ENCODE measurements at places on chromosomes 16 and 17.

DNA sequence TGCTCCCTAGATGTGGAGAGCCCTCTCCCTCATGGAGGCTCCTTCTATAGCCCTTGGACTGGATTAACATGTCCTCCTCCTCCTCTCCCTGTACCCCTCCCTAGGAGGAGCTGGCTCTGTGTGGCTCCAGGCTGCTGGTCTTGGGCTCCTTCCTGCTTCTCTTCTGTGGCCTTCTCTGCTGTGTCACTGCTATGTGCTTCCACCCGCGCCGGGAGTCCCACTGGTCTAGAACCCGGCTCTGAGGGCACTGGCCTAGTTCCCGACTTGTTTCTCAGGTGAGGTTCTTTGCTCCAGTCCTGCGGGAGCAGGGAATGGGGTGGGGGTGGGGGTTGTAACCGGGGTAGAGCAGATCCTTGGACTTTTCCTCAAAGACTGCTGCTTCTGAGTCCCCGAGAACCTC is 2.4 kb upstream of the TAOK2 start:
- no peak for DNase-seq

- no peak for DNase-seq
Observed at GRCh38 chr16:66273053-66273452, 93.4 kb upstream of the CDH5 start.

GRCh38 chr16:88655733-88656281 is 5.0 kb upstream of the CYBA start:
- DNase-seq = no peak

DNA sequence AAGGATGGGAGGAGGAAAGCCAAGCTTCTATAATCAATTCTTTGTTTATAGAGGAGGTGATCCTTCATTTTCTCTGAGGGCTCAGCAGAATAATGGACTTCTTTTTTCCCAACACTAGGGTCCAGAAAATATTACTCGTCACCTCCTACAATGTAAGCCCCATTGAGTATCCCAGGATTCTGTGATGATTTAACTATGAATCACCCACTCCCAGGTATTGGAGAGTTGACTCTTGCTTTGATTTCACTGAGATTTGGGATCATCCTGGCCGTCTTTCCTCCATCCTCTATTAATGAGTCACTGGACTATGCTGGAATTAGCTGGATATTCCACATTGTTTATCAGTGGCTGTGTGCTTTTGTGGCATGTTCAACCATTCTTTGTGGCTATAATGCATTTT is 452.0 kb downstream of the NPIPA7 start:
- DNase-seq = no peak

DNA sequence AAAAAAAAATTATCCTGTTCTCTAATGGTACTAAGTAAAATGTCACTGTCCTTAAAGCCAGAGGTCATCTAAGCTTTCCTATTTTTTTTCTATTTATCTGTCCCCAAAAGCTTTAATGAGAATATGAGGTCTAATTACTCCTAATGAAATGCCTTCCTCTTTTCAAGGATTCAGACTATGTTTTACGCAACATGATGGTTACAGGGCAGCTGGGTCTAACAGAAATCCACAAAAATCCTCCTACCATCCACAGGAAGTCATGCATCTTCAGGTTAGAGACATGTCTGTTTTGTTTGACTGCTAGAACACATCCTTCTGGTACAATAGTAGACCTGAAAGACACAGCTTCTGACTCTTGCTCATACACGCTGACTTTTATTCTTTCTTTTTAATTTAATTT is 29.7 kb upstream of the NSRP1 start:
- no peak for DNase-seq

- no peak for DNase-seq
Observed at GRCh38 chr16:89319886-89320781, 102.6 kb downstream of the ZNF778 start.

- no peak for DNase-seq
Observed at GRCh38 chr16:85238233-85238647, 126.0 kb upstream of the CIBAR2 start.

- peak; percentile 79 for DNase-seq
Observed at GRCh38 chr16:68760671-68761275, 23.7 kb downstream of the CDH1 start.

DNA sequence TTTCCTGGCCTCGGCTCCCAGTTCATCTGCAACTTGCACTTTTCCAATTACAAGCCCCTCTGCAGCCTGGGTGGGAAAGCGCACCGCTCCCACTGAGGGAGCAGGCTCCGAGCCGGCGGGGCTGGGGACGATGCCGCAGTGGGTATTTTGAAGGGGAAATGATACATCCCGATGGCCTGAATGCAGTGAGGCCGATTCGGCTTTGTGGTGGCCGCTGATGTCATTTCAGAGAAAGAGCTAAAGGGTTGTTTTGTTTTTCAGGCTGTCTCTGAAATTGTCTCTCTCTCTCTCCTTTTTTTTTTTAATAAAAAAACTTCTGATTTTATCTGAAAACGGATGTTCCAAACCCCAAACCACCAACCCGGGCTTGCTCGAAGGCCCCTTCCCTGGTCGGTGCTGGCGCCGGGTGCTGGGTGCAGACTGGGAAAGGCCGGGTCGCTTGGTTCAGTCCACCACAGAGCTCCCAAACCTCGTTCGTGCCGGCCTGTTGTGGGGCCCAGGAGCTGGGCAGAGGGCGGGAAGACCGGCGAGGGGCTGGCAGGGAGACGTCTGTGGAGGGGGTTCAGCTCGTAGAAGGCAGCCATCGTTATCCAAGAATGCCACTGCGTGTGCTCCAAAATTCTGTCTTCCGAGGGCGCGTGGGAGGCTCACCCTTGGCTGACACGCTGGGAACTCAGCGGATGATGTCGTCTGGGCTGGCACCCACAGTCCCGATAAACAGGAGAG is 102.8 kb downstream of the FOXL1 start:
- DNase-seq = no peak

- no peak for DNase-seq
Observed at GRCh38 chr16:50300942-50301625, 34.7 kb downstream of the ADCY7 start.

- DNase-seq = no peak
Observed at GRCh38 chr16:12590963-12591362, 212.7 kb downstream of the CPPED1 start.

DNA sequence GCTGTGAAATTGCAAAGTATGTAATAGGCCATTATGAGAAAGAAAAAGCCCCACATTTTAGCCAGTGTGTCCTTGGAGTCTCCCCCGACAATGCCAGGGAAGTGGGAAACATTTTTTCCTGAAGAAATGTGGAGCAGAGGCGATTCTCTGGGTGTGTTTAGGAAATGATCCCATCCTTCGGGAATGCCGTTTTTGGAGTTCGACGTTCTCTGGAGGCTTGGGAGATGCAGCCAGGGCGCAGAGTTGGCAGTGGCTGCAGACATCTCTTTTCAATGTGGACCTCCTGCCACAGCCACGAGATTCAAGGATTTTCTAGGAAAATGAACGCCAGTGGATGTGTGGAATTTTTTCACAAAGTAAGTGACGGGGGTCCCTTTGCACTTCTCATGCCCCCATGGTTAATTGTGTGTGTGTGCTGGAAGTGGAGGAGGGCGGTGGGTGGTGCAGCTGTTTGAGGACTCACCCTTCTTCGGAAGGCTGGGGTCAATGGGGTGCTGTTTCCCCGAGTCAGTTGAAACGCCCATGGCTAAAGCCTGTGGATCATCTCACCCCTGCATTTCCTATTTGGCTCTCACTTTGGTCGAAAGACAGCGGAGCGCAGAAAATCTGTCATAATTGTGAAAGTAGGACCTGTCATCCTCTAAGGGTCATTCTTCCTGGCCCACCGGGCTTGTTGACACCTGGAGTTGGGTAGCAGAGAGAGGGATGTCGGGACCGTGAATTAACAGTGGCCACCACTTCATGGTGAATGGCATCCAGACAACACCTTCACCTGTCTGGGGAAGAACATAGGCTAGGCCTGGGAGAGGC is 73.2 kb downstream of the CMIP start:
- no peak for DNase-seq

- DNase-seq = no peak
Observed at GRCh38 chr16:87206646-87207451, 110.3 kb downstream of the C16orf95 start.

- peak; percentile 60 for DNase-seq
Observed at GRCh38 chr16:2720719-2721633, 952 bp upstream of the PRSS27 start.

DNA sequence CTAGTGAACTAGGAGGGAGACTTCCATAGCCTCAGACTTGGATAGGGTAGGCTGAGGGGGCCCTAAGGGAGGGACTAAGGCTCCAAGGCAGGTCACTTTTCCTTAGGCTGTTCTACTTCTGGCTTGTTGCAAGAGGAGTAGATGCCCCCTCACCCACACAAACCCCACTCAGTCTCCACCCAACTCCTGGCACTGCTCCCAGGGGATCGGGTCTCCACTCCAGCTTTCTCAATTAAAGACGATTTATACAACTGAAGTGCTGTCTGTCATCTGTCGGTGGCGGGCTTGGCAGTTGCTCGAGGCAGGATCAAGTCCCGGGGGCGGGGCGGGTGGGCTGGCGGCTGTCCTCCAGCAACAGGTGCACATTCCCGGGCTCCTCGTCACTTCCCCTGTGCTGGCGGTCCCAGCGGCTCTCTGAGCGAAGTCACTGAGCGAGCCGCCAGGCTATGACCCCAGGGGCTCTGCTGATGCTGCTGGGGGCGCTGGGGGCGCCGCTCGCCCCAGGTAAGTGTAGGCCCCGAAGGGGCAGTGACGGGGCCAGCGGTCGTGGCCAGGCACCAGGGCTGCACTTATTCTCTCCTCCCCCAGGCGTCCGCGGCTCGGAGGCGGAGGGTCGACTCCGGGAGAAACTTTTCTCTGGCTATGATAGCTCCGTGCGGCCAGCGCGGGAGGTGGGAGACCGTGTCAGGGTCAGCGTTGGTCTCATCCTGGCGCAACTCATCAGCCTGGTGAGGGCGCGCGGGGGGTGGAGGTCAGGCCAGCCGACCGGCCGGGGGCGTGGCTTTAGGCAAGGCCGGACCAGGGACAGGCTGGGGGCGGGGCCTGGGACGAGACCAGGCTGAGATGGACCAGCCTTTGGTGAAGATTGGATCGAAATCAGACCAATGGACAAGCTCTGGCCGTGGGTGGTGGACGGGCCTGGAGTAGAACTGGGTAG is at the start of gene CHRNB1:
Gene CHRNB1, plus strand, starts transcription at position 380 of the 937 bp plus-strand sequence. Its CDS starts 67 bp downstream, at position 447.
- no peak for DNase-seq

DNA sequence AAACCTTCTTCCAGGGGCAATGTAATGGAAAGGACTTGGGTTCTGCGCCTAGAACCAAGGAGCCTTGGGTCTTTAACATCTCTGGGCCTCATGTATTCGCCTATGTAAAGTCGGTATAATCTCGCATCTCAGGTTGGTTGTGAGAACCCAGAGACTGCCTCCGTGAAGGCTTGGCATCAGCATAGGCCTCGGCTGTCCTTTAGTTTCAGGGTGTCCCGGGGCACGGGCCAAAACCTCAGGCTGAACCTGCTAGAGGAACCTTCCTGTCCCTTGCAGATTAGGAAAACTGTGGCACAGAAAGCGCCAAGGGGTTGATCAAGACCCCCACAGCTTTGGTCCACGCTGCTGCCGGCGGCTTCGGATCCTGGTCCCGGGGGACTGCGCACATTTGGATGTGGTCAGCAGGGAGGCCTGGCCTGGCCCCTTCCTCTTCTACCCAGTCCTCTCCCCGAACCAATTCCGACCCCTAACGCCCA is 772 bp upstream of the PHAF1 start:
- DNase-seq = no peak

DNA sequence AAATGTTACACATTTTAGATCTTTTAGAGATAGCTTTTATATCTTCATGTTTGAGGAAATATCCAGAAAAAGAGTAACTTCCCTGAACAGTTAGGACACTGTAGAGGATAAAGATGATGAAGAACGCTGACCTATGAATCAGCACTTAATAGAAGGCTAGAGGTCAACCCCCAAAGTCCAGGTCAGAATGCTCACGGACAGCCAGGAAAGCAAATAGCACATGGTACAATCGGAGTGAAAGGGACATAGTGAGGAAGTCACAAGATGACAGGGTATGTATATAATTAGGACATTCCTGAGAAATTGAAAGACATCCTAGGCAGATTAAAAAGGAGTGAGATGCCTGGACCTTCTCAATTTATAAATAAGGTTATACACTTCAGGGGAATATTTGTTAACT is 55.1 kb upstream of the CNTNAP4 start:
- DNase-seq = no peak

DNA sequence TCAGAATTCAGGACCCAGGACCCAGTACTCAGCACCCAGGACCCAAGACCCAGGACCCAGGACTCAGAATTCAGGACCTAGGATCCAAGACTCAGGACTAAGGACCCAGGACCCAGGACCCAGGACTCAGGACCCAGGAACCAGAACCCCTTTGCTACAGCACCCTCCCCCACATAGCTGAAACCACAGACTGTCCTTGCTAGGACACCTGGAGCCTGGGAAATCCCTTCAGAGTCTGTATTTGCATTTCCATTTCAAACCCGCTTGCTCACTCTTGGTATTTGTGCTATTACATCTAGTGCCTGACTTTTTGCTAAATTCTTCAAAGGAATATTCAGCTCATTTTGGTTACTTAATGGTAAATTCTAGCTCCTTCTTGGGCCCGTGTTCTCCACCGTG is 275.8 kb upstream of the MAF start:
- peak; percentile 25 for DNase-seq

- no peak for DNase-seq
Observed at GRCh38 chr16:88685156-88686061, 898 bp downstream of the SNAI3 start.

GRCh38 chr17:68867759-68868516 is 87.3 kb downstream of the ABCA8 start:
- DNase-seq = no peak

- DNase-seq = no peak
Observed at GRCh38 chr17:12789481-12790248, at the start of gene ARHGAP44. ARHGAP44 (plus strand) TSS chr17:12789498; CDS start chr17:12789839, 341 bp downstream.

- no peak for DNase-seq
Observed at GRCh38 chr17:77696151-77696720, 262.3 kb upstream of the TNRC6C start.
